ENCODE measurements at places on chromosomes 16 and 17.

- DNase-seq, result no peak
Observed at GRCh38 chr16:3145660-3146059, 10.8 kb downstream of the ZNF213 start.

DNA sequence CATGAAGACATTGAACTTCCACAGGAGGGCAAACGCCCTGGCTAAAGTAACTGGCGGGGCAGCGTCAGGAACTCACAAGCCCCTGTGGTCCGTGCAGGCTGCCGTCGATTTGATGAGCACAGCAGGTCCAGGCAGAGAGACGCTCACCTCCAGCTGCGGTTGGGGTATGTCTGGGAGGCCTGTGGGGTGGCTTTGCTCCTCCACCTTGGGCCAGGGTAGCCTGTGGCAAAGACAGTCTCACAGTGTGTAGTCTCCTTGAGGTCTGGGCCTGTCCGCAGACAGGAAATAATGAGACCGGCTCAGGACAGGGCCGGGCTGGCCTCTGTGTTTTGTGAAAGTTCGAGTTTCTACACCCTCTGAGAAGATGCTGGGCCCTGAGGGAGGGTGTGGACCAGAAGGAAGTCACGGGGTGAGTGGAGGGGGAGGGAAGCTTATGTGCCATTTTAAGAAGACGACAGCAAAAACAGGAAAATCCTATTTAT, 103.3 kb downstream of the METRNL start:
- DNase-seq, result peak; percentile 81

- no peak for DNase-seq
Observed at GRCh38 chr17:12310811-12311210, 290.1 kb downstream of the MAP2K4 start.

- no peak for DNase-seq
Observed at GRCh38 chr16:5024632-5025031, 9.1 kb downstream of the NAGPA start.

DNA sequence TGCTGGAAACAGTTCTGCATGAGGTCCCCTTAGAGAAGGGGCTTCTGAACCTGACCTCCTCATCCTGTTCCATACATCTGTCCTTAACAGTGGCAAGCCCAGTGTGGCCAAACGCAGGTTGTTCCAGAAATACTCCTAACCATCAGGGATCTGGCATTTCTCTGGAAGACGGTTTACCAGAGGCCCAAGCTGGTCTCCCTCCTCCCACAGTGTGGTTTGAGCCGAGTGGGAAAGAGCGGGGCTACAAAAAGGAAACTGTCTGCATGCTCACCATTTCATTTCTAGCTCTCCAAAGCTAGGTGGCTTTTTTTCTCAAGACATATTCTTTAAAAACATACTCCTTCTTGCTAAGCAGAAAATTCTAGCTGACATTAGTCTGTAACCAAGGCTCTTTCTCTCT, 6.0 kb downstream of the MXRA7 start:
- no peak for DNase-seq

DNA sequence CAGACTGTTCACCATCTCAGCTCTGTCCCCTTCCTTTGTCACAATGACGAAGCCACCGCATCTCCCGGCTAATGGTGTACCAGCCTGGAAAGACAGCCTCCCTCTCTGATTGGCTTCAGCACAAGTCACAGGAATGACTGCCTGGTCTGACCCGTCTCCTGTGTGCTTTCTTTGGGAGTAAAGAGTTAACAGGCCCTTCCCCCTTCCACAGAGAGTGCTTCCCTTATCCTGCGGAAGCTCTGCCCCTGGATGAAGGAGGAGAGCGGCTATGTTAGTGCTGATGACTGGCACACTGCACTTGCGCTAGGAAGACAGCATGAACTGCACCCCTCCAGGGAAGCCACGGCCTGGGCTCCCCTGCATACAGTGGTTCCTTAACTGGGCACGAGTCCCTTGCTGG, 11.3 kb downstream of the USB1 start:
- DNase-seq, result no peak

GRCh38 chr16:86320237-86320595, 190.1 kb upstream of the FOXF1 start:
- DNase-seq, result no peak

DNA sequence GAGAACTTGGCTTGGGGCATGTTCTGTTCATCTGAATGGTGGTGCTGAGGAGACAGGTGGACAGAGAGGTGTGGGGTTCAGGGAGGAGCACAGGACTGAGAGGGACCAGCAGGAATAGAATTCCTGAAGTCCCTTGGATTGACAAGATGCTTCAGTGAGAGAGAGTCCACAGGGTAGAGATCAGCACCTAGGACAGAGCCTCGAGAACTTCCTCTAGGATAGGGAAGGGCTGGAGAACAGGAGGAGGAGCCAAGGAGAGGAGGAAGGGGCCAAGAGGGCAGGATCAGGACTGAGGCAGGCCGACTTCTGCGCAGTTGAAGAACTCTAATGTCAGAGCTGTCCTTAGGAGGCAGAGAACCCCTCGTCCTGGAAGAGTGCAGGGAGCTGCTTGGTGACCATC, 138.4 kb downstream of the PRKCB start:
- no peak for DNase-seq

GRCh38 chr16:75503801-75504200, 8.6 kb upstream of the CHST6 start:
- no peak for DNase-seq

DNA sequence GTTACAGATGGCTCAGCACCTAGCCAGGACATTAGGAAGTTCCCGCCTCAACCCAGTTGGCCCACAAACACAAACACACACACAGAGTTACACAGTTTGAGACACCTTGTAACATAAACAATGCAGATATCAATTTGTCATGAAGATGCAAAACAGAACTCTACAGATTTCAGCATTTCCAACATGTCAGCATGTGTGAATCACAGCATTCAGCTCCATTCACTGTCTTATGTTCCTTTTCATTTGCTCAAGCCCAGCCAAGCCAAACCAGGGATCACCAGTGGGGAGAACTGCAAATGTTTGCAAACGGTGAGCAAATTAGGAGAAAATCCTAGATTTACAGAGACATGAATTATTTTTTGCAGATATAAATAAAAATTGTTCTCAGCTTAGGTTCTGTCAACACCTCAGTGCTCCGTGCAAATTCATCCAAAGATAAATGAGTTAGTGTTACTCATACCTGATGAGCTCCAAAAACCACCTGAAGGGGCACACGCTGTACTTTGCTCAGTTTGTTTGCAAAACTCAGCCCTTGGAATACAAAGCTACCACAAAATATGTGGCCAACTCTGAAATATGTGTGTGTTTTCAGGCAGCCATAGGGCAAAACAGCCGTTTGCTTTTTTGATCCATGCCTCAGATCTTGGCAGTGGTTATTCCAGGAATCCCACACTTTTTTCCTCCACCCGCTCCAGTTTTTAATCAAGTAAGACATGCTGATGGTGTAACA, 16.3 kb upstream of the COX10 start:
- no peak for DNase-seq

GRCh38 chr16:28219282-28219681, 7.5 kb upstream of the XPO6 start:
- no peak for DNase-seq

DNA sequence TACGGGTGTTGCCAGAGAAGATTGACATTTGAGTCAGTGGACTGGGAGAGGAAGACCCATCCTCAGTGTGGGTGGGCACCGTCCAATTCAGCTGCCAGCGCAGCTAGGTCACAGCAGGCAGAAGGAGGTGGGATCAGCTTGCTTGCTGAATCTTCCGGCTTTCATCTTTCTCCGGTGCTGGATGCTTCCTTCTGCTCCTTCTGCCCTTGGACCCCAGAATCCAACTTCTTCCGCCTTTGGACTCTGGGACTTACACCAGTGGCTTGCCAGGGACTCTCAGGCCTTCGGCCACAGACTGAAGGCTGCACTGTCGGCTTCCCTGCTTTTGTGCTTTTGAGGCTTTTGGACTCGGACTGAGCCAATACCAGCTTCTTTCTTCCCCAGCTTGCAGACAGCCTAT, 46.1 kb upstream of the RPL38 start:
- no peak for DNase-seq

DNA sequence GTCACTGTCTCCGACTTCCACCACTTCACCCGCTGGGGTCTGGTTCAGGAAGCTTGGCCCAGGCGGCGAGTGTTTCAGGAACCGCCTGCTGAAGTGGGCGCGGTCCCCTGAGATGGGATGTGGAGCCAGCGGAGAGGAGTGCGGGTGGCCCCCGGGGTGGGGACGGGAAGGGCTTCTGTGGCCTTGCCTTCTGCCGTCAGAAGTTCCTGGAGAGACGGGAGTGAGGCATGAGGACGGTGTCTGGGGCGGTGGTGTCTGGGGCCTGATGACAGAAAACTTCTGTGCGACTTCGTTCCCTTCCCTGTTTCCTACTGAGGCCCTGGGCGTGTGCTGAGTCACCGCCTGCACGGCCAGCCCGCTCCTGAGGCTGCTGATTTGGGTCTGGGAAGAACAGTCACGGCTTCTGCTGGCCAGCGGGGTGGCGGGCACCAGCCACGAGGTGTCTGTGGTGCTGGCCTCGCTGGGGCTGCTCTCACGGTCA, 12.3 kb upstream of the NLRC3 start:
- peak; percentile 86 for DNase-seq

Measured in inflammatory macrophage (primary cell).